ENCODE measurements at places on chromosomes 2 and 18.
A peak's percentile ranks its signal among the peaks of the same experiment; 100 is the strongest.

DNA sequence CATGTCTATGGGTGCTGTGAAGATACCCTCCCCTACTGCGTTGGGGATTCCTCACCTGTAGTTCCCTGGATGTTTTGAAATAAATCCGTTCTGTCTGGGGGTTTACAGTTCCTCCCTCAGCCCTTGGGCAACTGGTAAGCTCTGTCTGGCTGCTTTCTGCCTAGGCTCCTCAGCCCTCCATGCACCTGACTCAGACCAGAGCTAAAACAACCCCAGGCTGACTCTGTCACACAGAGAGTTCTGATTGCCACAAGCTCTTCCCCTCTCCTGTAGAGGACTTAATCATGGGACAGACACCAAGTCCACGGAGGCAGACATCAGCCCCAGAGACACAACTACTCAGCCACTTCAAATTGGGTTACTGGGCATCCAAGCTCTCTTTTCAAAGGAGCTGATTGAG, 6.3 kb downstream of the VIT start:
- DNase-seq = no peak

DNA sequence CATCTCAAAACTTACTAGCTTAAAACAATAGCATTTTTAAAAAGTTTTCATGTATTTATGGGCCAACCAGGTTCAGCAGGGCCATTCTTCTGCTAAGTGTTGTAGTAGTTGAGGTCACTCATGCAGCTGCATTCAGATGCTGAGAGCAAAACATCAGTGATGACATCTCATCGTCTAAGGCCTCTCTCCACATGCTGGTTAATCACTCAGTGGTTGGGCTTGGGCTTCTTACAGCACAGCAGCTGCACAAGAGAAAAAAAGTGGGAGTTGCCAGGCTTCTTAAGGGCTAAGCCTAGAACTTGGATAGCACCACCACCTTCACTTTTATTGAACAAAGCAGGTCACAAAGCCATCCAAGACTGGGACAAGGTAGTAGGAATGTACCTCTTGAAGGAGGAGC, 190.3 kb downstream of the IRS1 start:
- DNase-seq = no peak

- no peak for DNase-seq
Observed at GRCh38 chr2:159637988-159638501, 21.7 kb upstream of the BAZ2B start.

DNA sequence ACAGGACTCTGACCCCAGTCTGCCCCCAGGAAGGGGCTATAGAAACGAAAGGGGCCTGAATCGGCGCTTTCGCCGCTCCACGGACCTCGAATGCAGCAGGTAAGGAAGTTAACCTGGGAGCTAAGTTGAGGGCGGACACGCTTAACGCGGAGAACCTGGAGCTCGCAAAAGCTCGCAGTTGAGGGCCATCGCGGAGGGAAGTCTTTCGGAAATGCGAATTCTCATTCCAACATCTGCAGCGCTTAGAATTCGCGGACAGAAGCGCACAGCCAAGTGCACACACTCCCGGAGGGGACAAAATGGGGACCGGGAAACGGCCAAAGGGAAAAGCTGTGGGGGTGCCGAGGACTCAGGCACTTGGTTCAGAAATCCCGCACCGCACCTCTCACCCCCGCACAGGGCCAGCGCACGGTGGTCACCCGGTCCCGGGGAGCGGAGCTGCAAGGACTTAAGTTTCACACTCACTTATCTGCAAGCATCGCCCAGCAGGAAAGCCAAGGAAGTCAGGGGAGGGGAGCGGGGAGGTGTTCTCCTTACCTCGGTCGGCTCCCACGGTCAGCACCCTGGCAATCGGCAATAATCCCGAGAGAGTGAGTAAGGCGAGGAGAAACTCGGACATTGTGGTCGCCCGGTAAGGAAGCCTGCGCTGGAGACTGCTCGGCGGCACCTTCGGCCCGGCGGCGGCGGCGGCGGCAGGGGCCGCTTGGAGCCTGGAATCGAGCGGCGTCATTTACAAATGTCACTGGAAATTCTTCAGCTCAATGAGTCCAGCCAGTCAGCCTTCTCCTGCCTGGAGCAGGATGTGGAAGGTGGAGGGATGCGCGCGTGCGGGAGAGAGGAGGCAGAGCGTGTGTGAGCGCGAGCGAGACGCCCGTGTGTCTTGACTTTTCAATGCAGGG, 456 bp downstream of the LRP1B start:
- peak; percentile 68 for DNase-seq

- DNase-seq = peak; percentile 65
Observed at GRCh38 chr2:187544371-187545080, 9.7 kb downstream of the TFPI start.

DNA sequence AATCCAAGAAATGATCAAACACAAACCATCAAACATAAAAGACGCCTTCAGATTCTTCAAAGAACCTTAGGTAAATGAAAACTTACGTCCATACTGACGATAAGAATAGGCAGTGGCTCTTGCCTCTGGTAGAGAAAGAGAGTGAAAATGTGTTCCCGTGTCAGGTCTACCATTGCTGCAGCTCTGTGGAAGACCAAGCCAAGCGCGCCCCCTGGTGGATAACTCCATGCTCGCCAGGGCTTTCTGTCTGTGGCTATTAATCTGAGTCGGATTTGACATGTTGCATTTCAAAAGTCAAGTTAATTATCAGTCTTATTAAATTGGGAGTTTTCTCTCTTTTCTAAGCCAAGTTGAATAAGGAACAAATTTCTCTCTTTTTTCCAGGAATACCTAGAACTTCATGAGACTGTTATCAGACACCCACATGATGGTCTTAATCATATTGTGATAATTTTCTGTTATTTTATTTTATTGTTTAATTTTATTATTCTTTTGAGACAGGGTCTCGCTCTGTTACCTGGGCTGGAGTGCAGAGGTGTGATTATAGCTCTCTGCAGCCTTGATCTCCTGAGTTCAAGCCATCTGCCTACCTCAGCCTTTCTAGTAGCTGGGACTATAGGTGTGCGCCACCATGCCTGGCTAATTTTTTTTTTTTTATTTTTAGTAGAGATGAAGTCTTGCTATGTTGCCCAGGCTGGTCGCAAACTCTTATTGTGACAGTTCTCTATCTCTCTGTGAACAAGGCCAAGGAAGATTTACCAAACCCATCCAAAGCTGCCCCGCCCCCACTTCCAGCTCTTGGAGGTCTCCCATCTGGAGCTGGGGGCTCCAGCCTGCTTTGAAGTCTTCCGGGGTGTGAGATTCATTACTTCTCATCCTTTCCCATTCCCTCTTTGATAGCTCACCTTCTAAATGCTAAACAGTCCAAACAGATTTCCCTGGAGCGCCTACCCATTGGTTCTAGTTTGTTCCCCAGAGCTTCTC, 15.8 kb upstream of the ZAP70 start:
- peak; percentile 85 for DNase-seq

DNA sequence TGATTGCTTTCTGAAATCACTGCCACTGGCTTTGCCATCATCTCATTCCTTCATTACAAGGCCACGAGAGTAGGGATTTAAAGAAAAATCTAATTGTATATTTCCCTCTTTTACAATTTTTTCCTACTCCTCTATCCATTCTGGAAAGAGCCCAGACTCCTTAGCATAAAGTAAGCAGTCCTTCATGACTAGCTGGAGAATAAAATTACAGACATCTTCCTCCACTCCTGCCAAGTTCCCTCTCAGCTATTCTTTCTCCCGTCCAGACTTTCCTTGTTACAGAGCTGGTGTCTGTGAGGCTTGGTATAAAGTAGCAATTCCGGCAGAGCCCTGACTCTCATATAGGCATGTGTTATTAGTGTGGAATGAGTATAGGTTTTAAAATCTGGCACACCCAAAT, 806.8 kb downstream of the PLCL1 start:
- no peak for DNase-seq

GRCh38 chr2:98039085-98039756, 43.5 kb upstream of the TMEM131 start:
- DNase-seq = peak; percentile 50

- DNase-seq = no peak
Observed at GRCh38 chr2:37641582-37642171, 29.8 kb downstream of the CDC42EP3 start.

DNA sequence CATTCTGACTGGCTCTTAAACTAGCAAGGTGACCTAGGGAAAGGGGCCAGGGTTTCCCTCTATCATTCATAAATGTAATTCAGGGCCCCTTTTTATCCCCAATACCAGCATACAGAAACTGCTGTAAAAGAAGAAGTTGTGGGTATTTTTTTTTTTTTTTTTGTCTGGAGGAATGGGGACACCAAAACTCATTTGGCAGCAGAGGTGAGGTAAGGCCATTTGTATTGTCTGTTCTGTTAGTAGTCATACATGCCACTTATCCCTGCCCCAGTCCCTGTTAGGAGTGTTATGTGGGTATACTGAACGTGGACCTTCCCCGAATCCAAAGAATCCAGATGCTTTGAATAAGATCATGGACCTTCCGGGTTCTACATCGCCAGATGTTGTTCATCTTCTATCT, 1.7 kb downstream of the SEPTIN2 start:
- DNase-seq = no peak

GRCh38 chr2:202771336-202771735, 100.2 kb downstream of the ICA1L start:
- DNase-seq = no peak

- DNase-seq = peak; percentile 48
Observed at GRCh38 chr2:68594674-68595492, 48.5 kb upstream of the PROKR1 start.

DNA sequence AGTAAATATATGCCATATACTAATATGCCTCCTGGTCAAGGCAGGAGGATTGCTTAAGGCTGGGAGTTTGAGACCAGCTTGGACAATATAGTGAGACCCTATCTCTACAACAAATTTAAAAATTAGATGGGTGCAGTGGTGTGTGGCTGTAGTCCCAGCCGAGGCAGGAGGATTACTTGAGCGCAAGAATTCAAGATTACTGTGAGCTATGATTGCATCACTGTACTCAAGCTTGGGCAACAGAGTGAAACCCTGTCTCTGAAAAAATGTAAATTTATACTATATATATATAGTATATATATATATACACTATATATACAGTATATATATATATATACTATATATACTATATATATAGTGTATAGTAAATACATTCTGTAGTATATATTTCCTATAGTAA, 30.0 kb upstream of the NPC1 start:
- no peak for DNase-seq

DNA sequence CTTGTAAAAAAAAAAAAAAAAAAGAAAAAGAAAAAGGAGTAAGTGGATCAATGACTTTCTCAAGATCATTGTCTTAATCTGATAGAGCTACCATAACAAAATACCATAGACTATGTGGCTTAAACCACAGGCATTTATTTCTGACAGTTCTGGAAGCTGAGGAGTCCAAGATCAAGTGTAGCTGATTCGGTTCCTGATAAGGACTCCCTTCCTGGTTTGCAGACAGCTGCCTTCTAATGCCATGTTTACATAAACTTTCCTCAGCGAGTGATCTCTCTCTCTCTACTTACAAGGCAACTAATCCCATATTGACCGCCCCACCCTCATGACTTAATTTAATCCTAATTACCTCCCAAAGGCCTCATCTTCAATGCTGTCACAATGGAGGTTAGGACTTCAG, 36.5 kb upstream of the SIX2 start:
- no peak for DNase-seq

- DNase-seq = no peak
Observed at GRCh38 chr2:28663359-28663758, 88.3 kb upstream of the PPP1CB start.

- DNase-seq = peak; percentile 9
Observed at GRCh38 chr2:172928756-172929155, 146.9 kb upstream of the MAP3K20 start.

- no peak for DNase-seq
Observed at GRCh38 chr2:221465776-221466175, 106.3 kb downstream of the EPHA4 start.

GRCh38 chr2:57698935-57699449, 347.6 kb upstream of the VRK2 start:
- no peak for DNase-seq

DNA sequence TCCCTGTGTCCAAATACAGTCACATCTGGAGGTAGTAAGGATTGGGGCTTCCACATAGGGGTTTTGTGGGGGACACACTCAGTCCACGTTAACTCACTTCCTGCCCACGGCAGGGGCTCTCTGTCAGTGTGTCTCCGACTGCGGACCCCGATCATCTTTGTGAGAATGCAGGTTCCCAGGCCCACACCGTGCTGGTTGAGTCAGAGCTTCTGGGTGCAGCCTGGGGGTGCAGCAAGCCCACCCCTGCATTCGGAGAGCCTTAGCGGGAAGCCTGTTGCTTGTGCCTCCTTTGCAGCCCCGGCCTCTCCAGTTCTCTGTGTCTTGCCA, 28.0 kb downstream of the HPCAL1 start:
- no peak for DNase-seq

DNA sequence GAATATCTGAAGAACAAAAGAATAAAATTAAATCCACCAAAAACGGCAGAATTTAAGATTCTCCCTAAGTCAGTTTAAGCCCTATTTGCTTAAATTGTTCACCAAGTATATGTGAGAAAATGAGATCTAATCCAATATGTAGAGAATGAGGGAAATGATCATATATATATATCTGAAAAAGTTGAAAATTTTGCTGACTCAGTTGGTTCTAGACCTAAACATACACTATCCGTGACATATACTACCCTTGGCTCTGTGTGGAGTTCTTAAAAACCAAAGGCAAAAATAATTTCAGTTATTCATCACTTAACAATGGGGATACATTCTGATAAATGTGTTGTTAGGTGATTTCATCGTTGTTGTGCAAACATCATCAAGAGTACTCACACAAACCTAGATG, 7.3 kb downstream of the SS18 start:
- DNase-seq = no peak

GRCh38 chr2:59182249-59182648, 941.1 kb upstream of the FANCL start:
- DNase-seq = no peak

- DNase-seq = no peak
Observed at GRCh38 chr2:113910967-113911678, 21.2 kb downstream of the ACTR3 start.

DNA sequence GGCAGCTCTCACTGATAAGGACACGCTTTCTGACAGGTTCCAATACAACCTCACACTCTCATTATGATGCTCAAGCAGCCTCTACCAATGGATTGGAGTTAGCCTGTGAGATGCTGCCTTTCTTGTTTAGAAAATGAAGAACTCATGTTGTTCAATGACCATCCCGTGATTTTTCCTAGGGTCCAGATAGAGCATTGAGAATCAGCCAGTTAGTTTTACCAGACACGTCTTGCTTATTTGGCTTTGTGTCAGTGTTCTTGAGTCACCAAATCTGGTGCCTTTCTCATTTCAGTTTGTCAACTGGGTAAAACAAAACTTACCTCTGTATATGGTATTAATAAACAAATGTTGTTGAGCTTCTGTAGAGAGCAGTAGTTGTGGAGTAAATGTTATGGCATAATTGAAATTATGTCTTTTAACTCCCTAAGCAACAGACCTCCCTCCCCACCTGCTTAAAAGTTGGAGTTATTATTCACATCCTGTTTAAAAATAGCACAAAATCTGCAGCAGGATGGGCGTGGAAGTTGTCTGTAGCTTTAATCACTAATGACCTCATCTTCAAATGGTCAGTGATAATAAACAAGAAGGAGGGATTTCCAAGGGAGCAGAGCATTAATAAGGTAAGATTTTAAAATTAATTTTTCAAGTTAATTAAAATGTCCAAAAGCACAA, 167.3 kb downstream of the HRH4 start:
- no peak for DNase-seq

All from small intestine (tissue), 16 donors.